Stimulated activated CD4-positive, alpha-beta T cell treated with anti-CD3 and anti-CD28 coated beads, TNF-alpha, amount 100 ng/mL, for 48 hours (primary cell): ENCODE measurements at places on chromosomes 2 and 18.

DNA sequence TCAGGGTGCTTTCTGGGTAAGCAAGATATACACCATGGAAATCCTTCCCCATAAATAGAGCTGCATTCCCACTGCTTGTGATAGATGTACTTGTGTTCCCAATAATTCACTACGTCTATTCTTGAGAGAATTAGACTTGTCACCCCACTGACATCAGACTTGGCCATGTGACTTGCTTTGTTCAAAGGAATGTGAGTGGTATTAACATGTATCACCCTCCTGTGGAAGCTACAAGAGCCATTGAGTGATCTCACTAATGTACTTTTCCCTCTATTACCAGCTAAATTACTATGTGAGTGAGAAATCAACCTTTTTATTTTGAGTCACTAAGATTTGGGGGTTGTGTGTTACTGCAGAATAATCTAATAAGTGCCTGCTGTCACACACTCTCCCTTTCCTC, 176.0 kb downstream of the CCDC178 start:
- no peak for DNase-seq

DNA sequence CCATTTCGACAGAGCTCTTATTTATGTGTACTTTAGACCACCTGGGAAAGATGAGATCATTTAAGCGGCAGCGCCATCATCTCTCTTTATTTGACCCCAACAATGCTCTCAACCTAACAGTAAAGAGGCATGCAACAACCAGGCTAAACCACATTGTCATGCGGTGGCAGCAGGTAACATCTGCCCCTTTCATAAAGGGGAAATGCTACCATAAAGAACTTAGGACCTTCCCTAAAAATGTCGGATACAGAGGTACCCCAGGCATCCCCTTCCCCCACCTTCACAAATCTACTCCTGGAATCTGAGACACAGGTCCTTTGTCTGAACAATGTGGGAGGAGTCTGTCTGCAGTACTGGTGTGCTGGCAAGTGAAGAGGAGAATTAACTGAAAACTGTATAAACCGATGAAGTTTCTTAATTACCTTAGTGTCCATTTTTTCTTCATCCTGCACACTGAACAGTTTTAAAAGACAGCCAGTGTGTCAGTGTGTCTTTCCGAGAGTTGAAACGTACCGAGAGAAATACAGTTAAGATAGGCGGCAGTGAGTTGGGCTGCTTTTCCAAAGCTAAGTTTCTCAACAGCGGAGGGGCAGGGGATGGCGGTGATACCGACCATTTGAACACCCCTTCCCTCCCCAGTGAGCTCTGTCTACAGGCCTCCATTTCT, 1.9 kb downstream of the MEX3C start:
- DNase-seq = no peak

GRCh38 chr2:121810959-121811853, 55.8 kb downstream of the TSN start:
- DNase-seq = no peak

DNA sequence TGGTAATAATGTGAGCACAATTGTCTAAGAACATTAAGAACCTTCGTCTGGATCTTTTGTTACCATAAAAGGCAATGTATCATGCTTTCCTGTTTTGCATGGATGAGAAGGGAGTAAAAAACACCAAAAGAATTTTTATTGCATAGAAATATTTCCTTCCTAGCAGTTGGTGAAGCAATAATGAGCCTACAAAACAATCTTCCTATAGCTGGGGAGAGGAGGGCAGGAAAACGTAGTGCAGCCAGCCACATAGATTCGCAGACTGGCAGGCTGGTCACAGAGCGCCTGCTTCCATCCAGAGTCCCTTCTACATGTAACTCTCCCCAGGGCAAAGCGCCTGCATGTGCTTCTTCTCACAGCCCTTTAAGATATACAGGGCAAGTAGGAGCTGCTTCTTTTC, 190.4 kb downstream of the BABAM2 start:
- DNase-seq = no peak

DNA sequence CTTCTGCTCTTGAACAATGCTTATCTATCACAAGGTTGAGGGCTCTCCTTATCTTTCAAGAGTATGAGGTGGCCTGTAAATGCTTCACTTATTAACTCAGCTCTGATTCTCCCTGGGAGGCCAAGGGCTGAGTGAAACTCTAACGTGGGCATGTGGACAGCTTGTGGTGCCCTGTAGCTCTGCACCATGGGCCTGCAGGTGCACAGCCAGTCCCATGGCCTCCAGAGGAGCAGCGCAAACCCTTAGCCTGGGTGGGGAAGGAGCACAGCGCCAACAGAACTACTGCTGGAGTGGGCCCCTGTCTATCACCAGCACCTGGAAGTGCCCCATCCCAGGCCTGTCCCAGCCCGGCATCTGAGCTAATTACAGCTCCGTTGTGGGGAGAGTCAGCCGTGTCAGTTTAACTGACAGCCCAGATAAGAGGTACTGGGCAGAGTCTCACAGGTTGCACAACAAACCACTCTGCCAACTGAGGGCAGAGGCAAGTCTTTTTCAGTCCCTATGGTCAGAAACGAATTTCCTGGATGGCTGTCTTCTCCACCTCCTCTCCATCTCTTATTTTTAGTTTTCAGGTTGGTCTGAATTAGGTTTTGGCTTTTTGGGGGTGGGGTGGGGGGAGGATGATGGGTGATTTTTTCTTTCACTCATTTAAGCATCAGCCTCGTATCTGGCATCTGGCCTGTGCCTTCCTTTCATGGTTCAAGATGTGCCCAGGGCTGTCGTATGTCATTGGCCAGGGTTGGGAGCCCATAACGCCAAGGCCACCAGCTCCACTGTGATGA, 219.5 kb downstream of the BCL2 start:
- no peak for DNase-seq

DNA sequence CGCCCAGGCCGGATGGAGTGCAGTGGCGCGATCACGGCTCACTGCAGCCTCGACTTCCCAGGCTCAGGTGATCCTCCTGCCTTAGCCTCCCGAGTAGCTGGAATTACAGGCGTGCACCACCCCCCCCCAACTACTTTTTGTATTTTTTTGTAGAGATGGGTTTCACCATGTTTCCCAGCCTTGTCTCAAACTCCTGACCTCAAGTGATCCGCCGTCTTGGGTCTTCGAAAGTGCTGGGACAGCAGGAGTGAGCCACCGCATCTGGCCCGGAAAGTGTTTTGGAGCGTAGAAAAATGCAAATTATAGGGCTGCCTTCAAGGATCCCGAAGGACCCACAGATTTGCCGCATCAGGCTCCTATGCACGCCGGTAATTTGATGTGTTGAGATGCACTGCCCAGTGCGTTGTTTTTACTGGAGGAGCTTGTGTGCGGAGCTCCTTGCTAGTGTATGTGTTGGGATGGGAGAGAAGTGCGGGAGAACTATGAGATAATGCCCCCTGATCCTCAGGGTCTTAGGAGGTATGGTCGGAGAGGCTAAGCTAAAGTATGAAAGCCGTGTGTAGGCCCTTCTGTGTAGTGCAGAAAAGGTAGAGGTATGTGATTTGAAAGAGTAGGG, 1.2 kb upstream of the CLASP1 start:
- peak; percentile 16 for DNase-seq

DNA sequence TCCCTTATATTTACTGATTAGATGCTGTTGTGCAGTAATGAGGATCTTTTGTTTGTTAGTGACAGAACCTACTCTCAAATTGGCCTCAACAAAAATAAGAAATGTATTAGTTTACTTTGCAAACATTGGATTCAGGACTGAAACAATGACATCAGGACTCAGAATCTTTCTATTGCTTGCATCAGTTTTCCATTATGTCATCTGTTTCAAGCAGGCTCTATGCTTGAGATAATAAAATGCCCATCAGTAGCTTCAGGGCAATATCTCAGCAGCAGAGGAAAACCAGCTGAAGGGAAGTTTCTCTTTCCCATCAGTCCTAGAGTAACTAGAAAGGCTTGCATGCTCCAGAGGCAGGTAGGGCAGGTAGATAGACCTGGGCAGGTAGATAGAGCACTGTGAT, 375.5 kb upstream of the SLC8A1 start:
- DNase-seq = no peak

GRCh38 chr2:122542236-122542635, 786.8 kb downstream of the TSN start:
- DNase-seq = no peak

GRCh38 chr2:10471955-10472354, 23.8 kb upstream of the ODC1 start:
- no peak for DNase-seq

DNA sequence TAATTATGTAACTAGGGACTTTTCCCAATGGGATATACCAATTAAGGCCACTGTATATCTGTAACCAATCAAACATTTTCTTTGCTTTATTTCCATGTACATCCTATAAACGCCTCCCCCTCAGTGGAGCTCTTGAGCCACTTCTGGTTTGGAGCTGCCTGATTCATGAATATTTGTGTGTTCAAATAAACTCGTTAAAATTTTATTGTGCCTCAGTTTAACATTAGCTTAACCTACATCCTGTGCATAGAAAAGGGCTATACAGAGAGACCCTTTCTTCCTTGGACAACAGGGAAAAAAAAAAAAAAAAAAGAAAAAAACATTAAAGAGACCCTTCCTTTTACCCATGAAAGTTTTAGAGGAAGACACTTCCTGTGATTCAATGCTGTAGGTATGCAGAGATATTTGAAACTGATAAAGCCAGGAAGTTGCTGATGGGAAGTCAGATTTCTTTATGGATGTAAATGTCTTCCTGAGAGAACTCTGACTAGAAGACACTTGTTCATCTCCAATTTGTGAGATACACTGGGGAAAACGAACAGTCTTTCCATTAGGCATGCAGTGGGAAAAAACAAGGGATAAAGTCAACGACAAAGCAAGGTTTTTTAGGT, 614.6 kb upstream of the SOX11 start:
- DNase-seq = no peak

- DNase-seq = no peak
These were observed 115.0 kb downstream of the FAM124B start for GRCh38 chr2:224286923-224287322.

DNA sequence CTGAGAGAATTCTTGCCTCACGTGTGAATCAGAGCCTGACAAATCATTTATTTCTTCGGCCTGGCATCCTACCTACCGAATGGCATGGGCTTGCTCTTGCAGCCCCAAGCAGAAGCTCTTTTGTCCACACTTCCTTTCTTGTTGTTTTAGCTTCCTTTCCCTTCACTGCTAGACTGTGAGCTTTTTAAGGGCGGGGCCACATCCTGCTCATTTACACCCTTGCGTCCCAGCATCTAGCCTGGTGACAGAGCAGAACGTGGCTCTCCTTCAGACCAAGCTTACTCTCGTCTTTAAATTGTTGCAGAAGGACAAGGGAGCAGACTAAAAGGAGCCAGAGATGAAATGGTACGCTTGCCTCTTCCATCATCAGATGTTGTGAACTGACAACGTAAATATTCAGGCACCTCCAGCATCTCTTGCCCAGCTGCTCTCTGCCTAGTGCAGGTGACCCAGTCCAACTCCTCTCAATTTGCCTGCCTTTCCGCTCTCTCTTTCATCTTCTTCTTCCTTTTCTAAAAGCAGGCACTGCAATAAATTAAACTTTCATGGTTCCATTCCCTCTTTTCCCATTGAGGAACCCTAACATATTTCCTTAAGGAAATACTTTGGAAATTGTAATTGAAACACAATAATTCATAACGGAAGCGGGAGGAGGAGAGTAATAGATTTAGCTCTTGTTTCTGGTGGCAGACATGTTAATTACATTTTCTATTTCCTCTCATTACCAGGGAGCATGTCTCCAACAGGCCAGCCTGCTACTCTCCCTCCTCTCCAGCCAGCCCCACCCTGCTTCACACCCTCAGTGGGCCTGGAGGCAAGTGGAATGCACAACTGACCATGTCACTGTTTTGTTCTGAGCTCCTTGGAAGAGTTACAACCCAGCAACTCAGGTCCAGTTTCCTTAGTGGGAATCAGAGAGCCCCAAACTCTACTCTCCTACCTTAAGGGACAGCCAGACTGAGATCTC, 228.1 kb upstream of the TRIB2 start:
- DNase-seq = no peak

DNA sequence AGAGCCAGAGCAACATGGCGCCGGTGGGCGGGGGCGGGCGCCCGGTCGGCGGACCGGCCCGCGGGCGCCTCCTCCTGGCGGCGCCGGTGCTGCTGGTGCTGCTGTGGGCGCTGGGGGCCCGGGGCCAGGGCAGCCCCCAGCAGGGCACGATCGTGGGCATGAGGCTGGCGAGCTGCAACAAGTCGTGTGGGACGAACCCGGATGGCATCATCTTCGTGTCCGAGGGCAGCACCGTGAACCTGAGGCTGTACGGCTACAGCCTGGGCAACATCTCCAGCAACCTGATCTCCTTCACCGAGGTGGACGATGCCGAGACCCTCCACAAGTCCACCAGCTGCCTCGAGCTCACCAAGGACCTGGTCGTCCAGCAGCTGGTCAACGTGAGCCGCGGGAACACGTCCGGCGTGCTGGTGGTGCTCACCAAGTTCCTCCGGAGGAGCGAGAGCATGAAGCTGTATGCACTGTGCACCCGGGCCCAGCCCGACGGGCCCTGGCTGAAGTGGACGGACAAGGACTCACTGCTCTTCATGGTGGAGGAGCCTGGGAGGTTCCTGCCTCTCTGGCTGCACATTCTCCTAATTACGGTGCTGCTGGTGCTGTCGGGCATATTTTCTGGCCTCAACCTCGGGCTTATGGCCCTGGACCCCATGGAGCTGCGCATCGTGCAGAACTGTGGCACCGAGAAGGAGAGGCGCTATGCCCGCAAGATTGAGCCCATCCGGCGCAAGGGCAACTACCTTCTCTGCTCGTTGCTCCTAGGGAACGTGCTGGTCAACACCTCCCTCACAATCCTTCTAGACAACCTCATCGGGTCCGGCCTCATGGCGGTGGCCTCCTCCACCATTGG, 507 bp downstream of the CNNM4 start:
- no peak for DNase-seq

DNA sequence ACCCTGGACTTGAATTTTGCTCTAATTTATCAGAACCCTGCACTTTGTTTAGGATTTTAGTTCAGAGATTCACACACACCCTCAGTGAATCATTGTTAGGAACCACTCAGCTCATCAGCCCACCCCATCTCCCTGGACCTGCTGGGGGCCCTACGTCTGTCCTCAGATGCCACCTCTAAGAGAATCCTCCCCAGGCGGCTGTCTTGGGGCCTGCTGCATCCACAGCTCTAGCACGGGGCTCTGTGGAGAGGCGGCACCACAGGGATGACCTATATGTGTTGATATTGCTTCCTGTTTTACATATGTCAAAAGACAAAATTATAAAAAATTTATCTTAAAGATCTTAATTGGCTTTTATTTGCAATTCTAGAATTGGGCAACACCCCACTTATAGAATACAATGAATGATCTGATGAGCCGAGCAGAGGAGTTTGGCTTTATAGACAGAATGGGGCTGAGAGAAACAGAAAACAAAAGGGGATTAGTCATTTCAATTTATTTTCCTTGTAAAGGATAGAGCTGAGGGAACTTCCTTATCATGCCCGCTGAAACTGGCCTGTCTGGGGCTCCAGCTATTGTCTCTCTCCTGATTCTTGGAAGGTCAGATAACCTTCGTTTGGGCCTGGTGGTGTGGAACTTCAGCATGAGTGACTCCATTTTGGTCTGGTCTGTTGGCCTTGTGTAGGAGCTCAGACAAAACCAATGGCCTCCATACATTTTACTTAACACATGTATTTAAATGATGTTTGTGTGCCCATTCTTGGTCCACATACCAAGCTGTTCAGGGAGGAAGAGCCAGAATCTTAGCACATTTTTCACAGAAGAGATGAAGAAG, 1.4 kb downstream of the MYO7B start:
- DNase-seq = no peak

GRCh38 chr2:85787981-85788340, 34.2 kb downstream of the ATOH8 start:
- no peak for DNase-seq
